ENCODE measurements at places on chromosomes 3 and 15.

- no peak for DNase-seq
These were observed 24.2 kb upstream of the CD96 start for GRCh38 chr3:111517801-111518200.

DNA sequence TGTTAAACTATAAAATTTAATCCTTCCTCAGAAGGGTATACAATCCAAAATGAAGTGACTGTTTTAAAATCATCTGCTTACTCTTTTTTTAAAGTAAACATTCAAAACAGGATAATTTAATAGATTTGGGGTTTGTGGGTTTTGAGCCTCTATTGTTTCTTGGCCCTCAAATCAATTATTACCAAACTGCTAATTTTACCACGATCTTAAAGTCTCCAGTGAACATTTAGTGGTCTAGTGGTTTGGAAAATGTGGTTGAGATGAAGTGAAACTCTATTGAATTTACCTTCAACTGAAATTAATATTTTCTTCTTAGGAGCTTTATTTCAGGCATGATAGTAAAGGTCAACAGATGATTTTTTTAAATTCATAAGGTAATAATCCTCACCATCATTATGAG is 11.2 kb upstream of the ATP11B start:
- DNase-seq: no peak

DNA sequence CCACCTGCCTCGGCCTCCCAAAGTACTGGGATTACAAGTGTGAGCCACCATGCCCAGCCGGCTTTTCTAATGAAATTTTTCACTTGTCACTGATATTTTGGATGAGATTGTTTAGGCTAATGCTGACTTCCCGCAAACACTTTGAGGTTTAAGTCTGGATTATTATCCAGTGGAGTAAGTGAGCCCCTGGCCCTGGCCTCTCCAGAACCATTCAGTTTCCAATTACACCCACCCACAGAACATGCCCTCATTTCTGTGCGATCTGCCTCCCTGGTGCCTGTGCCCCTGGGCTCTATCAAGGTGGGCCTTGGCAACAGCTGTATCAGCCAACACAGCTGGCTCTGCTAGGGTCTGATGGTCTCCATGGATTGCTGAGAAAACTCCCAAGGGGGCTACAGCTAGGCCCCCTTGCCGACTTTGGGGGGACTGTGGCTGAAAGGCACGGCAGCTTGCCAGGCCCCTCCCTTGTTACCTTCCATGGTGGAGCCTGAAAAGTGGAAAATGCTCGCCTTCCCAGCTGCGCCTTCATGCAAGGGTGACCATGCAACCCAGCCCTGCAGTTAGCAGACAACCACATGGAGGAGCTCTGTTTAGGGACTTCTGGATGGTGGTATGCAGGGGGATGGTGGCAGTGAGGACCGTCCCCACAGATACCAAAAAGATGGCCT is 288.9 kb downstream of the FAM43A start:
- DNase-seq: no peak

GRCh38 chr3:119170821-119171220 is 2.6 kb upstream of the UPK1B start:
- DNase-seq: no peak

DNA sequence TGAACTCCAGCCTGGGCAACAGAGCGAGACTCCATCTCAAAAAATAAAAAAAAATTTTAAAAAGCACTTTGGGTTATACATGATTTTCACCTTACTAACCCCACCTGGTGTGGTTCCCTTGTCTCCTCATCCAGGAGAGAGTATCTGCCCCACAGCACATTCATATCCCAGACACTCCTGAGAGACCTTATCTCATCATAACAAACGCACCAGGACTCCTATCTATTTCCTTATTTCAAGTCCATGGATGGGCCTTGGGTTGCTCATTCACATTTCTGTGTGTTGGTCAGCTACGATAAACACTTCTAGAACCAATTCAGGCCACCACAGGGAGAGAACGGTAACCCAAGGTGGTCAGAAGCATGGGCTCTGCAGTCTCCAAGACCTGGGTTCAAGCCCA is 88.6 kb upstream of the SPATA12 start:
- no peak for DNase-seq

- no peak for DNase-seq
These were observed 301.2 kb downstream of the OXSM start for GRCh38 chr3:26091096-26091495.

- DNase-seq: no peak
These were observed 196.4 kb downstream of the RORA start for GRCh38 chr15:61032600-61033286.

DNA sequence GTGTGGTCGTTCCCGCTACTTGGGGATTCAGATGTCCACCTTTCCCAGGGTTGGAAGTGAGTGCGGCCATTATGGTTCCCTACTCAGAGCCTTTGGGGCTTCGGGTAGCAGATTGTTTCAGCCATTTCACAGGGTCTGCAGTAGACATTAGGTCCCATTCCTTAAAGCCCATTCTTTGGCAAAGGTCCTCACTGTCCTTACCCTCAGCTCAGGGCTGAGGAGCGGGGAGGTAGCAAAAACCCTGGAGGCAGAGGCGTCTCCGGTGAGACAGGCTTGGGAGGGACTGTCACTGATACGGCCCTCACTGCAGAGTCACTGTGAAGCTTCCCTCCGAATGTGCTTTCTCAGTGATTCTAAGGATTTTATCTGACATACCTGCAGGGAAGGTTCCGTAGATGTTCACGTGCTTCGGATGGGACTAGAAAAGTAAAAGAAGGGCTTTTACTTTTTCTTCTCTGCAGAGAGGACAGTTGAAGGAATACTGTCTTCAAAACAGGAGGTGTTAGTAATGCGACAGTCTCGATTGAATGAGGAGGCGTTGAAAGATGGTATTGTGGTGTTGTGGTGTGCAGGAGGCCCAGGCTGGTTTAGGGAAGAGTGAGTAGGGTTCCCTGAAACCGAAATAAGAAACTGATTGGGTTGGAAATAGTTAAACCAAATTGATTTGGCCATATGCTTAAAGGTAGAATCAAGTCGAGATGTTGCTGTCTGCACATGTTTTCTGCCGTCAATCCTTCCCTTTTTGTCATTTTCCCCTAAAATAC is 630 bp downstream of the ATP6V1A start:
- DNase-seq: peak; percentile 30

DNA sequence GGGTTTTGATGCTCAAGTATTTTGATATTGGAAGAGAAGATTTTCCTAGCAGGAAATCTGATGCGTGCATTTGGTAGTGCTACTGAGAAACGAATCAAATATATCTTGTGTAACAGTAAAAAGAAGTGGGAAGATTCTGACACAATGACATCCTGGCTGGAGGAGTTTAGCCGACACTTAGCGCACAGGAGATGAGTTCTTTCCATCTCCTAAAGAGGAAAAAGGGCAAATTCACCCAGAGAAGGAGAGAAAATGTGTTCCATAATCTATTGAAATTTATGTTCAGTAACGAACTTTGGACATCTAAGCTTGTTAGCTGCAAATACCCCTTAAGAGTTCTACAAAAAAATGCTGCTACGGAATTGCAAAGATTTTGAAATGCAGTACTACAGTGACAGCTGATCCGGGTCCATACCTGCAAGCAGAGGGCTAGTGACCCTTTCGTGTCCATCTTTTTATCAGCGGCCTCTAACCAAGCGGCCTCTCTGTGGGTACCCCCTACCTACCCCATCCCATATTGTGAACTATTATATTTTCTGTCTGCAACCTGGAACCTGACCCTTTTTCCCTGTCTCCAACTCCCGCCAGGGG is 971 bp downstream of the CPOX start:
- no peak for DNase-seq

DNA sequence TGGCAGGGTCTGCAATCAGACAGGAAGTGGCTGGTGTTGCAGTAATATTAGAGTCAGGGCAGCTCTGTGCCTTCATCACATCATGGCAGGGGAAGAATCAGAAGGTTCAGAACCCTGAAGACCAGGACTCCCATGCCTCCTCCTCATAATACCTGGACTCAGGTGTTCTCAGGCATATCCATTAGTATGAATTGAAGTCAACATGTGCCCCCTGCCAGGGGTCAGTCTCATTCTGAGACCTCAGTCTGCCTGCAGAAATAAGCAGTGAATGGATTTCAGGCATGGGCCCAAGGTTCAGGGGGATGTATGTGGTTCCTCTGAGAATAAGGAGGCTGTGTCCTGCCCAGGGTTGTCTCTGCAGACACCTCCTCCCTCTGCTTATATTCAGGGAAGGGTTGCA is 74.2 kb downstream of the SPSB4 start:
- no peak for DNase-seq

GRCh38 chr15:88949734-88950400 is 36.7 kb upstream of the MFGE8 start:
- DNase-seq: no peak

DNA sequence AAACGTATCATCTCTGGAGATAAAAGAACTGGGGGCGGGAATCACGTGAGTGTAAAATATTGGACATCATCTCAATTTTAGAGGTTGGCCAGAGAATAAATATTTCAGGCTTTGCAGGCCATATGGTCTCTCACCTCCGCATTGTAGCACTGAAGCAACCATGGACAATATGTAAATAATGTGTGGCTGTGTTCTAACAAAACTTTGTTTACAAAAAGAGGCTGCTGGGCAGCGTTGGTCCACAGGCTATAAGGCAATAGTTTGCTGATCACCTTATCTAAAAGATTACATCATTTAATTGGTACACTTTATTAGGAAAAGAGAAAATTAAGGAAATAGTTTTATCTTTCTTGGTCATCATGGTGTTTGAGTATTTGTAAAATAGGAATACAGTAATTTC is 22.5 kb upstream of the SHC4 start:
- no peak for DNase-seq

DNA sequence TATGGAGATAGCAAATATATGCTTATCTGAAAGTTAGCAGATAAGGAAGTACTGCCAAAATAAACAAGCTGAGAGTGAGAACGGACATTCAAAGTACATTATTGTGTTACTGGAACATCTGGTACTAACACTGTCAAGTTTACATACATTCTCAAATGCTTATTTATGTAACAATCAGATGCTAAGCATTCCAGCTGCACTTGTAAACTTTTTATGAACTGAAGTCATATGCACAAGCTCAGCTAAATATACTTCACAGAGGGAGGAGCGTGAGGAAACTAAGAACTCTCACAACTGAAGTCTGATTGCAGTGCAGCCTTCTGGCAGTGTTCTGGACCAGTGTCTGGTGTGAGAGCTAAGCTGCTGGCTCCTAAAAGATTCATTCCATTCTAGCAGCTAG is 223.7 kb upstream of the NANOGP8 start:
- DNase-seq: no peak

GRCh38 chr15:25244731-25245585 is 193.9 kb downstream of the UBE3A start:
- DNase-seq: no peak

DNA sequence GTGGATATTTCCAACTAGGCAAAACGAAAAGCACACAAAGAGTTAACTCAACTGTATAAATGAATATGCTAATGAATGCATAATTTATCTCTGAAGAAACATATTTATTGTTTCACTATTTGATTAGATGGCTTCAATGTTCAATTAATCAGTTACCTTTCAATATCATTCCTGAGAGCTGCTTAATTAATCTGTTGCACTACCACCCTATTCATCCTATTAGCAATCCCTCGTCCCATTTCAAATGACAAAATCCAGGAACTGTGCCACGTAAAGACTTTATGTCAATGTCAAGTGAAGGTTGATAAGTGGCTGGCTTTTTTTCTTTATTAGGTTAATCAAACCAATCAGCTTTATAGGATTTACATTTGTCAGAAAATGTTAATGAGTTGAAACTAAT is 82.7 kb downstream of the ALCAM start:
- no peak for DNase-seq

GRCh38 chr3:135576751-135577150 is 388.8 kb upstream of the PPP2R3A start:
- DNase-seq: no peak

- DNase-seq: no peak
These were observed 51.0 kb upstream of the SH3GL3 start for GRCh38 chr15:83396101-83396500.

GRCh38 chr3:124650798-124651197 is 79.5 kb upstream of the UMPS start:
- DNase-seq: no peak

GRCh38 chr15:69553686-69554085 is 101.1 kb downstream of the RPLP1 start:
- no peak for DNase-seq

DNA sequence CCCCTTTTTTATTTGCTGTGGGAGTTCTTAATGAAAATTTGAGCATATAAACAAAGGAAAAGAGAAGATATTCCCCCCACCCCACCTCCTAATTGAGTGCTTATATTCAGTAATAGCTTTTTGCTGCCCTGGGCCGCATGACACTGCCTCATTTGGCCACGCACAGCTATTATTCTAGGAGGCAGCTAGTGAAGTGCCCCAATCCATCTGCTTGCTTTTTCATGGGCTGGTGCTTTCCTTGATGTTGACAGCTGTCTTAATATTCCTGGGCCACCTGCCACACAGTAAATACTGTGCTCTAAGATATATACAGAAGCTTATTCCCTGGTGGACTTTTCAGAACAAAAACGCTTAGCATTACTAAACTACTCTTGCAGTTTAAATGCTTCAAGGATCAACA is 3.8 kb upstream of the CRYBG3 start:
- DNase-seq: no peak

DNA sequence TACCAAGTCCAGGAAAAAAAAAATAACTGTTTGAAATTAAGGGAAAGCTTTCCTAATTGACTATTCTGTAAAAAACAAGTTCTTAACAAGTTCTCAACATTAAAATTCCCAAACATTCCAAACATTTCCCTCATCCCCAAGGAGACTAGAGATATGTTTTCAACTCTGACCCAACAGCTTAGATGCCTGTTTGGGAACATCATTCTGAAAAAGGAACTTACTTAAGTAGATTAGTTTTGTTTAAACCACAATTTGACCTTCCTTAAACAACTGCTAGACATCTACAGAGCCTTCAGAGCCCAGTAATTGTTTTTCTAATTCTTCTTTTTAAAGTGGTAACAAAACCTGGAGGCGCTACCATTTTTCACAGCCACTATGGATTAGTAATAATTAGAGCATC is 12.8 kb downstream of the UBR1 start:
- DNase-seq: no peak

DNA sequence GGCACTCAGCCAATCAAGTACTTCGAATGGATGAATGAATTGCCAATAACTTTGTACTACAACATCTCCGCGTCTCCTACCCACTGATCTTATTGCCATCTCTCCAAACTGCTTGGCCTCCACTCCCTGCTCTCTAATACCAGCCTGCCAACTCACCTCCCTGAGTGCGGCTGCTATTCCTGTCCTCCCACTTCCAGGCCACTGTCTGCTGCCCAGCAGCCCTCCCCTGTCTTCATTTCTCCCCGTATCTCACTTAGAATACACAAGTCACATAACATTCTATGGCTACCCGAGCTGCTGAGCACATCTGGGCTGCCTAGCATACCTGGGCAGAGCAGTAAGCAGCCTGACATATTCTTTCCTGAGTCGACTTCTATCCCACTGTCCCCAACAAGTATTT is 149.9 kb upstream of the LRTM1 start:
- DNase-seq: no peak

DNA sequence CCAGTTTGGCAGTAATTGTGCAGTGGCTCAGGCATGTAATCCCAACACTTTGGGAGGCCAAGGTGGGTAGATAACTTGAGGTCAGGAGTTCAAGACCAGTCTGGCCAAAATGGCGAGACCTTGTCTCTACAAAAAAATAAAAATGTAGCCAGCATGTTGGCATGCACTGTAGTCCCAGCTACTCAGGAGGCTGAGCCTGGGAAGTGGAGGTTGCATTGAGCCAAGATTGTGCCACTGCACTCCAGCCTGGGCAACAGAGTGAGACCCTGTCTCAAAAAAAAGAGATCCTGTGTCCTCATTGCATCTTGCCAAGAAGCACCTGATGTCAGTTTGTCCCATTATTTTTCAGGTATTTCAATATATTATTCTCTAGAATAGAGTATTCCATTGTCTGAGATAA is 61.8 kb downstream of the CRTC3 start:
- no peak for DNase-seq

Data from activated naive CD4-positive, alpha-beta T cell treated with anti-CD3 and anti-CD28 coated beads, Interleukin-2, amount 10 ng/mL, durations not matched to agents 7 days and 5 days (primary cell).